ENCODE measurements at places on chromosomes 2 and 18.

GRCh38 chr2:85865539-85866164 lies 23.1 kb downstream of the ST3GAL5 start:
- no peaks in the 10 kb centered on the region for H3K36me3 ChIP-seq
- no peaks in the 10 kb centered on the region for H3K27me3 ChIP-seq
- no peak overlapping the region for H3K27ac ChIP-seq

DNA sequence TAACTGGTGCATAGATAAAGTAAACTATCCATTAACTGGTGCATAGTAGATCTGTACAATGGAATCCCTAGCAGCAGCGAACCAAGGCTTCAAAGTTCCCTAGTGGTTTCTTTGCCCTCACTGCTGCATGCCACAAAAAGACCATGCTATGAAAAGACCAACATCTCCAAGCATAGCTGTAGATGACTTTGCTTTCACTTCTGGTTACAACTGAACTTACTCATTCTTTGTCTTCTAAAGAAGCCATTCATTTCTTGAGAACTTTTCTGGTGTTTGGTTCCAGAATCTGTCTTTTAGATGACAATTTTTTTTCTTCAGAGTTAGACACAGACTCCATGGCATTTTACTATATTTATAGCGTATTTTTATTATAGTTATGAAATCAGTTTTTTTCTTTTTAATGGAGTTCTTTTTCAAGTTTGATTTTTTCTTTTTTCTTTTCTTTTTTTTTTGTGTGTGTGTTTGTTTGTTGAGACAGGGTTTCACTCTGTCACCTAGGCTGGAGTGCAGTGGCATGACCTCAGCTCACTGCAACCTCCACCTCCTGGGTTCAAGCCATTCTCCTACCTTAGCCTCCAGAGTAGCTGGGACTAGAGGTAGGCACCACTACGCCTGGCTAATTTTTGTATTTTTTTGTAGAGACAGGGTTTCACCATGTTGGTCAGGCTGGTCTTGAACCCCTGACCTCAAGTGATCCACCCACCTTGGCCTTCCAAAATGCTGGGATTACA lies 63.6 kb downstream of the SLC35F5 start:
- no peak for DNase-seq
- H3K27ac ChIP-seq = no peak overlapping the region
- no peaks in the 10 kb centered on the region for H3K36me3 ChIP-seq
- H3K27me3 ChIP-seq = no peaks in the 10 kb centered on the region

GRCh38 chr2:146108993-146109392 lies 1589.1 kb upstream of the ZEB2 start:
- no peaks in the 10 kb centered on the region for H3K36me3 ChIP-seq
- H3K27me3 ChIP-seq = no peaks in the 10 kb centered on the region
- H3K4me3 ChIP-seq = no peak overlapping the region
- H3K4me1 ChIP-seq = no peaks in the 10 kb centered on the region
- H3K27ac ChIP-seq = no peak overlapping the region

DNA sequence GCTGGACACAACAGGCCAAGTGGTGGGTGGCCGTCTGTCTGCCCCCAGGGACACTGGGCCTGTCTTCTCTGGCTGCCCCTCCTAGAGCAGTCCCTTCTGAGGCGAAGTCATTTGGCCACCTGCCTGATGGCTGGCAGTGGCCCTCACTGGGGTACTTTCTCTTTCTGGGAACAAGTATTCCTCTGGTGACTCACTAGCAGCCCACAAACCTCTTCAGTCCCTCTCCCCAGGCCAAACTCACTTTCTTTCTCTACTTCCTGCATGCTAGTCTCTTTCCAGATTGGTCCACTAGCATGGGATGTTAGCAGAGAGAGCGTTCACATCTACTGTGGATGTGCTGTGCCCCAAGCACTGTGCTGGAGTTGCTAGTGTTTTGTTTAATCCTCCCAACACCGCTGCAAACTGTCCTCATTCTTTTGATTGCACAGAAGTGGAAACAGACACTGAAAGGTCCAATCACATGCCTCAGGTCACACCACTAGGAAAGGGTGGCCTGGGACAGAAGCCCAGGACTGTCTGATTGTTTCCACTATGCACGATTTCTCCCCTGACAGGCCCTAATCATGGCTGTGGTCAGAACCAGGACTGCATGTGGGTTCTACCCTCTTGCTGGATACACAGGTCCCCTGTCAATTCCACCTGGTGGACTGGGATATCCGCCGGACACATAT lies 5.2 kb downstream of the DYSF start:
- DNase-seq = no peak
- H3K27me3 ChIP-seq = peaks cover 11% of the 10 kb centered on the region
- H3K27ac ChIP-seq = no peak overlapping the region
- H3K4me1 ChIP-seq = peaks cover 6% of the 10 kb centered on the region
- H3K36me3 ChIP-seq = no peaks in the 10 kb centered on the region

GRCh38 chr2:205545971-205546816 lies 136.1 kb upstream of the NRP2 start:
- H3K4me1 ChIP-seq = no peaks in the 10 kb centered on the region
- H3K27me3 ChIP-seq = no peaks in the 10 kb centered on the region
- H3K4me3 ChIP-seq = no peak overlapping the region

Measured in effector memory CD4-positive, alpha-beta T cell (primary cell).